Left ventricle myocardium superior (tissue), 1 donor: ENCODE measurements at places on chromosomes 7 and 10. TPM values are rescaled to one million over a fixed set of nuclear protein-coding genes. Genes with fewer than 3 reads are reported as not detected.

- no peak for DNase-seq
Measured at GRCh38 chr7:155358948-155359712, 61.5 kb downstream of the INSIG1 start.

- no peak for DNase-seq
Measured at GRCh38 chr10:125004571-125005311, 62.8 kb downstream of the ZRANB1 start.

GRCh38 chr10:92031580-92031979, 108.0 kb downstream of the BTAF1 start:
- no peak for DNase-seq

DNA sequence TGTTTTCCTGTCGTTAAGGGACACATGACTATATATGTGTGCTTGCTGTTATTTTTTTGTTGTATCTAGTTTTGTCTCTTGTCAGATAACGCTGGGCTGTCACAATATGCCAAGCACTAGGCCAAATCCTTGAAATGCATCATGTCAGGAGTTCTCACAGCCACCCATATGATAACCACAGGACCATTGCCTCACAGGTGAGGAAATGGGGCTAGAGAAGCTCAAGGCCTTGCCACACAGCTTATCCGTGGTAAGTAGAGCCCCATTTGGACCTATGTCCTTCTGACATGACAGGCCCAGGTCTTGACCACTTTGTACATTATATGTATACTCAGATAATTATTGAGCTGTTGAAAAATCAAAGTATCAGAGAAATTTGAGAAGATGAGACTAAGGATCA, 42.0 kb upstream of the TARP start:
- DNase-seq, result no peak

GRCh38 chr7:154832557-154833138, 170.3 kb downstream of the PAXIP1 start:
- no peak for DNase-seq

DNA sequence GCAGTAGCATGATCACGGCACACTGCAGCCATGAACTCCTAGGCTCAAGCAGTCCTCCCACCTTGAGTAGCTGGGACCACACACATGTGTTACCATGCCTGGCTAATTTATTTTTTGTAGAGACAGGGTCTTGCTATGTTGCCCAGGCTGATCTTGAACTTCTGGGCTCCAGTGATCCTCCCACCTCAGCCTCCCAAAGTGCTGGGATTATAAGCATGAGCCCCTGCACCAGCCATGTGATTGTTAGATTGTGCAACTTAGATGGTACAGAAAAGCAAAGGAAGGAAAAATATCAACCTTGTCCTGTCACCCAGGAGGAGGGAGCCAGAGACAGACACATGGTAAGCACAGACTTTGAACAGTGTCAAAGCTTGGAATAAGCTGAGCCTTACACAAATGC, 73.5 kb downstream of the CCNY start:
- DNase-seq, result no peak

- no peak for DNase-seq
Measured at GRCh38 chr7:133919810-133920209, 207.3 kb upstream of the LRGUK start.

- no peak for DNase-seq
Measured at GRCh38 chr7:92856436-92856835, 20.1 kb upstream of the CDK6 start.

DNA sequence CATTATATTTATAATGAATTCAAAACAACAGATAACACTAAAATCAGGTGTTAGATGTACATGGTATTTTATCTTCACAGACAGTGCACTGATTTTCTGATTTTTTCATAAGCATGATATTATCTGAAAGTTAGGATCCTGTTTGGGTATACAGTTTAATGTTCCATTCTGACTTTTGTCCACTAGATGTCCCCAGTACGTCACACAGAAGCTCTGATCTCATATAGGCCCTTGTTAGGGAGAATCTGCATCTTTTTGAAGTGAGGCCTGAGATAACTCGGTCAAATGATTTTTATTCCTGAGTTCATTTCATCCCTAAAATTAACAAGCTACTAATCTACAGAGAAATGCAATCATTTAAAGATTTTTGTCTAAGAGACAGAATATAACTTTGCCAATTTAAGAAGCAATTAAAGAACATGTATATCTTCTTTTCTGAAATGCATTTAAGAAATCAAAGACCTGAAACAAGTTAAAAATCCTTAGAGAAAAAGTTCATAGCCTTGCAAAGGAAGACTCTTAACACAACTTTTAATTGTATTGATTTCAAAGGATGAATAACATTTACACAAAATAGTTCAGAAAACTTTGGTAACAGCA, 72.0 kb upstream of the TES start:
- no peak for DNase-seq

DNA sequence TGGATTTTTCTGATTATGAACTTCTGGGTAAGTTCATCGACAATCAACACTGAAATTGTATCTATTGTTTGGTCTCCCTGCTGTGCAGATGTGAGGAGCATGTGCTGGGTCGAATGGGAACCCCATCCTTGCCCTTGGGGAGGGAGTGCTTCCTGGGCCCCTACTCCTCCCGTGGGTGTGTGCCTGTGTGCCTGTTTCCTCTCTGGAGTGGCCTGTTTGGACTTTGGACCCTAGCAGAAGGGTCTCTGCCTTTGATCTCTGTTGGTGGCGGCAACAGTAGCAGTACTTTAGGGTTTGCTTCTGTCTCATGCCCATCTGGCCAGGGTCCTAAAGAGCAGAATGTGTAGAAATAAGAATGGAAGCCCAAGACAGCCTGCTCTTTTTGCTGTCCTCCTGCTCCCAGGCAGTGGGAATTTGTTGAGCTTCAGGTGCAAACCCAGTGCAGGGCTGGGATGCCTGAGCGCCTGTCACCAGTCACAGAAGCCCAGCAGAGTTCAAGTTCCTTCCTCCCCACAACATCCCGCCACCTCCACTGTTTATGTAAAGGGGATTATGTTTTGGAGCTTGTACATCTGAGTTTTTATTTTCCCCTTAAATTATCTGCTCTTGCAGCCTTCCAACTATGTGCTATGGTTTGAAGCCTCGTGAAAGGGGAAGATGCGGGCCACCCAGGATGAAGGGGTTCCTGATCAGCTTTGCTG, 1.5 kb upstream of the TACR2 start:
- no peak for DNase-seq

- DNase-seq, result no peak
Measured at GRCh38 chr7:108347616-108348015, 108.6 kb downstream of the NRCAM start.

- no peak for DNase-seq
Measured at GRCh38 chr7:39624442-39624807, 1.1 kb downstream of the RALA start.

DNA sequence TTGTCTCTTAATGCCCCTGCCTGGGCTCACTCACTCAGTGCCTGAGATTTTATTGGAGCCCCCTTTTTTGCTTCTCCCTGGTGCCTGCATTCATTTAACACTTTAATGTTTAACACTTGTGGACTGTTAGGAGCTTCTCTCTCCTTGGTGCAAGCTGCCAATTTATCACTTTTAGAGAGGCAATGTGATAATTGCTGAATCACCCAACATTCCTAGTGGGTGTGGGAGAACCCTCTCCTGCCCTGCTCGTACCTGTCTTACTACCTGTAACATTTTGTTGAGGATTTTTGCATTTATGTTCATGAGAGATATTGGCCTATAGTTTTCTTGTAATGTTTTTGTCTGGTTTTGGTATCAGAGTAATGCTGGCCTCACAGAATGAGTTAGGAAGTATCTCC, 13.2 kb downstream of the STAM start:
- DNase-seq, result no peak

DNA sequence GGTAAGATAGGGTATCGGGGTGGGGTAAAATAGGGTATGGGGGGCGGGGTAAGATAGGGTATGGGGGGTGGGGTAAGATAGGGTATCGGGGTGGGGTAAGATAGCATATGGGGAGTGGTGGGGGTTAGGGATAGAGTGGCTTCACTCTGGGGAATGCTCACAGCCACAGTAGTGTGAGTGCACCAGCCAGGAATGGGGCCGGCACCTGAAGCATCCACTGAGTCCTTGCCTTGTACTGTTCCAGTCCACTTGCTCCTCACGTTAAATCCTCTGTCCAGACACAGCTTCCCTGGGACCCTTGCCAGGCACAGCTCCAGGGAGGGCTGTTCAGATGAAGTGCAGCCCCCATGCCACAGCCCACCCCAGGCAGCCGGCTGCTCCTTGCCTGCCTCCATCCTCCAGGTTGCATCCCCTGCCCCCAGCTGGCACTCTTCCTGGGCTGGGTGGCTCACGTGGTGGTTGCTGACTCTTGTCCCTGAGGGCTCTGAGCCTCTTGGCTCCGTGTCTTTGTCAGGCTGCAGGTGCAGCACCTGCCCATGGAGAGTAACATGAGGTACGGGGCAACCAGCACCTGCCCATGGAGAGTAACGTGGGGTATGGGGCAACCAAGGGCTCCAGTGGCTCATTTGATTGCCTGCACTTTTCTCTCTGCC, 268.4 kb downstream of the TCERG1L start:
- DNase-seq, result no peak

EPHB4 gene
- total RNA-seq, result 22.7 TPM

SAMD9L gene
- total RNA-seq, result 5.9 TPM

PON1 gene
- not detected for total RNA-seq

SORCS1 gene
- 2.3 TPM for total RNA-seq

HOXA2 gene
- 0.12 TPM for total RNA-seq

PIP gene
- not detected for total RNA-seq
